ENCODE measurements at places on chromosomes 13 and 19. TPM values are rescaled to one million over a fixed set of nuclear protein-coding genes. Genes with fewer than 3 reads are reported as not detected.

- DNase-seq = no peak
Measured at GRCh38 chr19:37950471-37951175, 43.6 kb downstream of the SIPA1L3 start.

DNA sequence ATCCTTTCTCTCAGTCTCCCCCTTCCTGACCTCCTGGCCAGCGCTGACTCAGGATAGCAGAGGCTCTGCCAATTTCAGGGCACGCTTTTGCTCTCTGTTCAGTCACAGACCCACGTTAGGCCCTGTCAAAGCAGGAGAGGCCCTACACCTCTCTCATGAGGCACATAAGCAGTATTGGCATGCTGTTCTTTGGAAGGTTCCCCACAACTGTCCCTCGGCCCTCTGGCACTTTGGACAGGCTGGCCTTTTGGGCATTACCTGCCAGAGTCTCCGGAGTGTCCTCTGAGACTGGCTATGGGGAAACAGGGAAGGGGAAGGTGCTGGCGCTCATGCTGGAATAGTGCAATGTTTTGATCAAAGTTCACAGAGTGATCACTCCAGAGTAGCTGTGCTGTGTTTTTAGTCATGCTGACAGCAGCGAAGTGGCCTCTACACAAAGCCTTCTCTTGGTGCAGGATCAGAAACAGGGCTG, 23.7 kb upstream of the UBE2L5 start:
- no peak for DNase-seq

GRCh38 chr19:43606569-43607229, 5.2 kb upstream of the SRRM5 start:
- DNase-seq = no peak

GRCh38 chr13:105838231-105838630, 697.2 kb downstream of the EFNB2 start:
- DNase-seq = no peak

DNA sequence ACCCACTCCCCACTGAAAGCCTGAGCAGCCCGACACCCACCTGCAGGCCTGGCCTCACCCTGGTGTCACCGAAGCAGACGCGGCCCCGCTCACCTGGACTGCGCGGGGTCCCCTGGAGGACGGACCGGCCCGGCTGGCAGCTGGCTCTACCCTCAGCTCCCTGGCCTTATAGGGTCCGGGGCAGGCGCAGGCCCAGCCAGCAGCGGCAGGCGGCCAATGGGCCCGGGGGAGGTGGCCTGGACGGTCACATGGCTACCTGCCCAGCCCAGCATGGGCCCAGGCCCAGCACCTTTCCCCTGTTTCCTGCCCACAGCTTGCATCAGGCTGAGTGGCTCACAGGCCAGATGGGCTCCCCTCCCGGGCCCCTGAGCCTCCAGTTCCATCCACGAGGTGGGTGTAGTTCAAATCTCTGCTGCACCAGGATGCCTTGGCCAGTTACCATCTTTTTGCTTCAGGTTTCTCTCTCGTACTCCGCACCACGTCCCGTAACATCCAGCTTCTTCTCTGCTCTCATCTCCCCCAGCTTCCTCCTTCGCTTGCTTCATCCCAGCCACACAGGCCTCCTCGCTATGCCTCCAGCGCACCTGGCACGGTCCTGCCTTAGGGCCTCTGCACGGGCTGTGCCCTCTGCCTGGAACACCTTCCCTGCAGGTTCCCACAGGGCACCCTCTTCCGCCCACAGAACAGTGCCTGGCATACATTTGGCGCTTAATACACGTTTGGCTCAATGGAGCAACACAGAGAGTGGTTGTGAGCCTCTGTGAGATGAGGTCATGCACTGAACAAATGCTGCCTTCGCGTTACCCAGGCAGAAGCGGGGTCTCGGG, at the start of gene PLIN4:
TSS of gene PLIN4 (minus strand) at position 142 of the 827 bp plus-strand sequence. CDS start 214 bp downstream, outside the sequence.
- DNase-seq = no peak

FARSA gene
- 90.7 TPM for total RNA-seq

DNA sequence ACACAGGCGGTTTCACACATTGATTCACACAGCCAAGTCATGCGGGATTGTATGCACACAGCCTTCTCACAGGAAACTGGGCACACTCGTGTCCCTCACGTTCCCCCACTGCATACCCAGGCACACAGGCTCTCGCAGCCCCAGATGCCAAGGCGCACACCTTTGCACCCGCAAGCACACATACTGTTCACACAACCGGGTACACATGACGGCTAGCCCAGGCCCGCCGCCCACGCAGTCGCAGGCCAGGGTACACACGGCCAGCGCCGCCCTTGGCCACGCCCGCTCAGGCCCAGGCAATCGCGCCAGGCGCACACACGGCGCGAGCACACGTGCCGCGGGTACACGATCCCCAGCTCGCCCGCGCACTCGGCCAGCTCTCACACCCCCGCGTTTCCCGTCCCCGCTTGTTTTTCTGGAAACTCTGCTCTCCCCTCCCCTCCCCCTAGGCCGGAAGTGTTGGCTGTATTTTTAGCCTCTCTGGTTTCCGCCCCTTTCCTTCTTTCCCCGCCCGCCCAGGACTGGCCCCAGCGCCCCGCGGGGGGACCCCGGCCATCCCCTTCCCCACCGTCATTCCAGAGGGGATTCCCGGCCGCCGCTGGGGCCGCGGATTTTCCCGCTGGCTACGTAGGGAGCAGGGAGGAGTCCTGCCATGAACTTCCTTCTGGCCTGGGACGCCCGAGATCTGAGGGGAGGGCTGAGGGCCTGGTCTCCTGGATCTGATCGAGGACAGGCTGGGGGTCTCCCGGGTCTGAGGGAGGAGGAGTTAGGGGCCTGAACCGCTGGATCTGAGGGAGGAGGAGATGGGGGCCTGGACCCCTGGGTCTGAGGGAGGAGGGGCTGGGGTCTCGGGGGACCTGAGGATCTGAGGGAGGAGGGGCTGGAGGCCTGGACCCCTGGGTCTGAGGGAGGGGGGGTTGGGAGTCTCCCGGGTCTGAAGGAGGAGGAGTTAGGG, 4.0 kb upstream of the ZFP36 start:
- DNase-seq = peak; percentile 91

PCP2 gene
- 2.1 TPM for total RNA-seq

- peak; percentile 83 for DNase-seq
Measured at GRCh38 chr19:41546386-41546789, 29.6 kb upstream of the CEACAM21 start.

DNA sequence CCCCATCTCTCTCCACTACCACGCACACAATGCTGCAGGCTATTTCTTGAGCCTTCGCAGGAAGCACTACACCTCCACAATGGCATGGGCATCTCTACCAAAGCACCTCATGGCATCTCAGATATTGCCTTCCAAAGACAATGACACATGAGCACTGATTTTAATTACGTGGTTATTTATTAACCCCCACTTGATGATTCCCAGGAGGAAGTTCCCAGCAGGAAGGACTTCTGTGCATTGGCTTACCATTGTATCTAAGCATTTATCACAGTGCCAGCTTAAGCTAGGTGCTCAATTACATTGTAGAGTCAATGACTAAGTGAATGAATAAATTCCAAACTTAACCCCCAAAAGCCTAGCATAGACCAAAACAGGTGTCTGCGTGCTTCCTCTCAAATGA, 101.4 kb downstream of the ABCC4 start:
- no peak for DNase-seq

- no peak for DNase-seq
Measured at GRCh38 chr19:3644351-3645066, 17.9 kb upstream of the CACTIN start.

GRCh38 chr13:110398564-110399507, 91.8 kb downstream of the COL4A2 start:
- no peak for DNase-seq

DNA sequence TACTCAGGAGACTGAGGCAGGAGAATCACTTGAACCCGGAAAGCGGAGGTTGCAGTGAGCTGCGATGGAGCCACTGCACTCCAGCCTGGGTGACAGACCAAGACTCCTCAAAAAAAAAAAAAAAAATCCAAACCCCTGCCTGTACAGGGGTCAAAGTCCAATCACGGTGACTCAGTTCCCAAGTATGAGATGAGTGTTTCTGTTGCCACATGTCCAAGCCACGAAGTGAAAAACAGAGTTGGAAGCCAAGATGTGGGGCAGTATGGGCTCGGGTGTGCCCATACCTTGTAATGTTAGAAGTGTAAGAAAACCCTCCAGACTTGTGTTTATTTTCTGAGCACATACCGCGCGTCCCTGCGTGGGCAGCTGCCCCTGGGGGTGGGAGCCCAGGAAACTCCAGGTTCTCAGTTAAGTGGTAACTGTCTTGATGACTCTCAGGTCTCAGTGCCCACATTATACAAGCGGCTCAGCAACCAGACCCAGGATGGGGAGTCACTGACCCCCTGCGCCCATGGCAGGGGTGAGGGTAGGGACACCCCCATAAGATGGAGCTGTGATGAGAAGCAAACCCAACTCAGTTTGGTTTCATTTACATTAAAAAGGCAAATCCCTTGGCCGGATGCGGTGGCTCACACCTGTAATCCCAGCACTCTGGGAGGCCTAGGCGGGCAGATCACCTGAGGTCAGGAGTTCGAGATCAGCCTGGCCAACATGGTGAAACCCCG, 1.2 kb upstream of the GPX4 start:
- peak; percentile 43 for DNase-seq

GRCh38 chr13:44303681-44304432, 69.8 kb upstream of the SERP2 start:
- DNase-seq = no peak

CYP4F8 gene
- total RNA-seq = not detected

GRCh38 chr19:55241143-55241934, 12.8 kb upstream of the TMEM86B start:
- DNase-seq = no peak

DNA sequence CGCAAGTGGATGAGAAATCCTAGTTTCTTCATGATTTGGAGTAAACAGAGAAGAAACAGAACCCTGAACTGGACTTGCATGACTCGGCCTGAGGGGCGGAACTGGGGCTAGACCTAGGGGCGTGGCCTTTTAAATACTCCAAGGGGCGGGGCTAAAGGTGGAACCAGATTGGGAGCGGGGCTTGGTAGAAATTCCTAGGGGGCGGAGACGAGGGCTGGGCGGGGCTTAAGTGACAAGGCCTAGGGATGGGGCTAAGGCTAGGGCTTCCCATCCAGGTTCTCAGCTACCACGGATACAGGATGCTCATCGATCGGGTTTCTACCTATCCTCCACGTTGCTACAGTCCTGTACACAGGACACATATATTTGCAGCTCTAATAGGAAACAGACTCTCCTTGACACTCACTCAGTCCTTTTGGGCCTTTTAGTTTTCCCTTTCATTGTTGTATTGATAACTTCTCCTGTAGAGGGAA, 372 bp upstream of the ZNF699 start:
- peak; percentile 93 for DNase-seq

DNA sequence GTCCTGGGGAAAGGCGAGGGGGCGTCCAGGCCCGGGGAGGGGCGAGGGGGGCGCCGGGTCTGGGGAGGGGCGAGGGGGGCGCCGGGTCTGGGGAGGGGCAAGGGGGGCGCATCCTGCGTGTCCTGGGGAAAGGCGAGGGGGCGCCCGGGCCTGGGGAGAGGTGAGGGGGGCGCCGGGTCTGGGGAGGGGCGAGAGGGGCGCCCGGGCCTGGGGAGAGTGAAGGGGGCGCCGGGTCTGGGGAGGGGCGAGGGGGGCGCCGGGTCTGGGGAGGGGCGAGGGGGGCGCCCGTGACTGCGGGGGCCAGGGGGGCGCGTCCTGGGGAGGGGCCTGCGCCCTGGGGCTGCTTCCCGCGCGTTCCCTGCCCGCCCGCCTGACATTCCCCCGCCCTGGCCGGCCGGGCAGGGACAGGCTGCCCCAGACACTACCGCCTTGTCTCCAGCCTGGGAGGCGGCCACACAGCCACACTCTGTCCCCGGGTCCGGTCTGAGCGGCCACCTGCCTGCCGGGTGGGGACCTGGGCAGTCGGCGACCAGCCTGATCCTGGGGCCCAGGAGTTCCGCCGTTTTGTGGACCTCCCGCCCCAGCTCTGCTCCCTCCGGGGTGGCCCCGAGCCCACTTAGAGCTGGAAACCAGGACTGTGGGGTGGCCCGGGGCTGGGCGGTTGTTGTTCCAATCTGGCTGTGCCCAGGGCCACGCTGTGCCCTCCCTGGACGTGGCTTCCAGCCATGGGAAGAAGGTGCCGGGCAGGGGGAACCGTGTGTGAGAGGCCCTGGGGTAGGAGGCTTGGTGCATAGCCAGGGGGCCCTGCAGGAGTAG, 11.8 kb downstream of the PALM start:
- DNase-seq = no peak

- DNase-seq = no peak
Measured at GRCh38 chr13:92950771-92951170, 275.8 kb upstream of the GPC6 start.

DNA sequence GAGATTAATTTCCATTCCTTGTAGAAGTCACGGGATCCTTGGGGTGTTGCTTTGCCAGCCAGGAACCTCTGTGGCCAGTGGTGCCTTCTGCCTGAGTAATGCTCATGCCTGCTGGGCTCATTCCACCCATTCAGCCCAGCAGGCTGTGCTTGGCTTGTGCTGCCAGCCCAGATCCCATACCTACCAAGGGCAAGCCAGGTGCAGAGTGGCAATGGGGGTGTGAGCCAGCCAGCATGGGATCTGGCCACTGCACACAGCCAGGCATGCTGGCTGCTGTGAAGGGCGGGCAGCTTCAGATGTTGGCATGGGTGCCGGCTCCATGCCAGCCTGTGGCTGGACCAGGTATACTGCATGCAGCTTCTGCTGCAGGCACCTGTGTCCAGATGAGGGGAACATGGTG, 42.5 kb downstream of the WDFY2 start:
- no peak for DNase-seq

C1QTNF9B gene
- not detected for total RNA-seq

GRCh38 chr13:75139291-75139690, 342.7 kb downstream of the TBC1D4 start:
- DNase-seq = no peak

DNA sequence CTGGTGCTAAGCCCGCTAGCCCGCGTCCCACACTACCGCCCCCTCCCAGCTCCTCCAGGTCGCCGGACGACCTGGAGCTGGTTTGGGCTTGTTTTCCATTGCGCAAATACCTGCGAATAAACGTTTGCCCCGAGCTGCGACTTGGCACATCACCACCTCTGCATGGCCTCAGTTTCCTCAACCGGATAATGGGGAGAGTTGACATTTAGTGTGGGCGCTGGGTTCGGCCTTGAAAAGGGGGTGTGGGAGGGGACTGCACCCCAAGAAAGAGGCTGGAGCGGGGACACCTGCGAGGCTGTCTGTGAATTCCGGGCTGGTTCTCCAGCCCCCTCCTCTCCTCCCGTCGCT, 11.0 kb upstream of the JUND start:
- DNase-seq = no peak

GRCh38 chr13:31538067-31539042, 201.0 kb upstream of the RXFP2 start:
- no peak for DNase-seq

CYP2F1 gene
- total RNA-seq = not detected
